ENCODE measurements at places on chromosomes 4 and X.

- H3K4me3 ChIP-seq, result no peak overlapping the region
- H3K36me3 ChIP-seq, result no peaks in the 10 kb centered on the region
- H3K4me1 ChIP-seq, result no peaks in the 10 kb centered on the region
- no peak for DNase-seq
- no peaks in the 10 kb centered on the region for H3K27me3 ChIP-seq
Measured at GRCh38 chr4:11483046-11483445, 54.4 kb upstream of the HS3ST1 start.

- no peaks in the 10 kb centered on the region for H3K36me3 ChIP-seq
- H3K27me3 ChIP-seq, result no peaks in the 10 kb centered on the region
Measured at GRCh38 chr4:174045381-174045780, 238.1 kb downstream of the FBXO8 start.

DNA sequence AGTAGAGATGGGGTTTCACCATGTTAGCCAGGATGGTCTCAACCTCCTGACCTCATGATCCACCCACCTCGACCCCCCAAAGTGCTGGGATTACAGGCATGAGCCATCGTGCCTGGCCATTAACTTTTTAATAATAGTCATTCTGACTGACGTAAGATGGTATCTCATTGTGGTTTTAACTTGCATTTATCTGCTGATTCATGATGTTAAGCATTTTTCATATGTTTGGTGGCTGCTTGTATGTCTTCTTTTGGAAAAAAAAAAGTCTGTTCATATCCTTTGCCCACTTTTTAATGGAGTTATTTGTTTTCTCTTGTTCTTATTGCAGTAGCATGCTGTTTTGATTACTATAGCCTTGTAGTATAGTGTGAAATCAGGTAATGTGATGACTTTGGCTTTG is 45.8 kb downstream of the ANXA10 start:
- H3K27me3 ChIP-seq, result no peaks in the 10 kb centered on the region
- no peak for DNase-seq
- no peak overlapping the region for H3K27ac ChIP-seq
- H3K36me3 ChIP-seq, result no peaks in the 10 kb centered on the region

GRCh38 chrX:25002661-25003020 is 13.1 kb downstream of the ARX start:
- H3K36me3 ChIP-seq, result no peaks in the 10 kb centered on the region
- no peak for DNase-seq
- H3K4me1 ChIP-seq, result peaks cover 3% of the 10 kb centered on the region
- no peak overlapping the region for H3K27ac ChIP-seq

DNA sequence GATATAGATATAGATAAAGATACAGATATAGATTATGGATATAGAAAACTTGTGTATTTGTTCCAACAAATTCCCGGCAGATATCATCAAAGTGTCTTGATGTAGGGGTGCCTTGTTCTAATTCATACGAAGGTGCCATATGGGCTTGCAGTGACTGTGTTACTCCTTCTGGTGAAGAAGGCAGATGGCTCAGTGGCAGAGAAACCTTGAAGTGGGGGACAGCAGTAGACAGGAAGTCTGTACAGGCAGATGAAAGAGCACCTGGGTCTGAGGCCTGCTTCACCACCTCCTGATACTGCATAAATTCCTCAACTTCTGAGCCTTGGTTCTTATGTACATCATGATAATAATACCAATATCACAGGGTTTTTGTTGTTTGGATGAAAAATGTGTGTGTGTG is 179.5 kb upstream of the GATB start:
- H3K27ac ChIP-seq, result no peak overlapping the region
- H3K4me3 ChIP-seq, result no peak overlapping the region
- H3K4me1 ChIP-seq, result no peaks in the 10 kb centered on the region
- H3K36me3 ChIP-seq, result no peaks in the 10 kb centered on the region
- DNase-seq, result no peak

GRCh38 chr4:89586864-89587263 is 250.1 kb downstream of the SNCA start:
- no peaks in the 10 kb centered on the region for H3K27me3 ChIP-seq
- DNase-seq, result no peak
- no peaks in the 10 kb centered on the region for H3K36me3 ChIP-seq
- no peak overlapping the region for H3K27ac ChIP-seq

- DNase-seq, result no peak
- H3K27me3 ChIP-seq, result no peaks in the 10 kb centered on the region
Measured at GRCh38 chrX:368811-369562, 17.7 kb downstream of the PPP2R3B start.

- no peaks in the 10 kb centered on the region for H3K36me3 ChIP-seq
- H3K4me1 ChIP-seq, result no peaks in the 10 kb centered on the region
- no peak for DNase-seq
- no peak overlapping the region for H3K27ac ChIP-seq
Measured at GRCh38 chr4:142600952-142601351, 245.1 kb downstream of the INPP4B start.

DNA sequence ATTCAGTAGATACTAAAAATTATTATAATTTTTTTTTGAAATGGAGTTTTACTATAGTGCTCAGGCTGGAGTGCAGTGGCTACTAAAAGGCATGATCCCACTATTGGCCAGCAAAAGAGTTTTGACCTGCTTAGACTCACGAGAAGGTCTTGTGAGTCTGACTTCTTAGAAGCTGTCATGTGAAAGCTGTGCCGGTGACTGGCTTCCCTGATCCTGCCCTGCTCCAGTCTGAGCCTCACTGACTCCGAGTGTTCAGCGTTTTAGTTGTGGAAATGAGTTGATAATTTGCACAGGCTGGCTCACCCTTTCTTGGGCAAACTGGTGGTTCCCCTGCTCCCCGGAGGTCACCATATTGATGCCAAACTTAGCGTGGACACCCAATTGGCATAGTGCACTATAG is 16.4 kb upstream of the CXCL8 start:
- no peaks in the 10 kb centered on the region for H3K27me3 ChIP-seq
- H3K4me3 ChIP-seq, result no peak overlapping the region
- no peaks in the 10 kb centered on the region for H3K4me1 ChIP-seq
- no peak for DNase-seq
- H3K36me3 ChIP-seq, result no peaks in the 10 kb centered on the region
- H3K27ac ChIP-seq, result no peak overlapping the region

GRCh38 chr4:90002441-90003062 is 107.9 kb downstream of the MMRN1 start:
- no peak overlapping the region for H3K4me3 ChIP-seq
- no peak for DNase-seq
- H3K36me3 ChIP-seq, result no peaks in the 10 kb centered on the region

- H3K27me3 ChIP-seq, result no peaks in the 10 kb centered on the region
- H3K4me3 ChIP-seq, result no peak overlapping the region
- H3K27ac ChIP-seq, result peak overlapping the region; percentile 37
- no peak for DNase-seq
Measured at GRCh38 chr4:38084877-38085711, 124.9 kb downstream of the PTTG2 start.

GRCh38 chrX:125205918-125206665 is 113.6 kb upstream of the TEX13C start:
- peak overlapping the region; percentile 39 for H3K4me3 ChIP-seq
- no peaks in the 10 kb centered on the region for H3K36me3 ChIP-seq
- H3K27ac ChIP-seq, result peak overlapping the region; percentile 59
- H3K27me3 ChIP-seq, result no peaks in the 10 kb centered on the region
- no peak for DNase-seq

GRCh38 chrX:118802857-118803256 is 20.8 kb upstream of the ZCCHC12 start:
- H3K27ac ChIP-seq, result no peak overlapping the region
- DNase-seq, result no peak
- no peaks in the 10 kb centered on the region for H3K36me3 ChIP-seq
- H3K4me3 ChIP-seq, result no peak overlapping the region

- no peak for DNase-seq
- H3K4me1 ChIP-seq, result no peaks in the 10 kb centered on the region
- no peak overlapping the region for H3K27ac ChIP-seq
- H3K36me3 ChIP-seq, result no peaks in the 10 kb centered on the region
- H3K27me3 ChIP-seq, result no peaks in the 10 kb centered on the region
- no peak overlapping the region for H3K4me3 ChIP-seq
Measured at GRCh38 chrX:108494406-108495090, 54.9 kb downstream of the COL4A5 start.

- no peak overlapping the region for H3K27ac ChIP-seq
Measured at GRCh38 chr4:129364747-129365452, 268.9 kb downstream of the C4orf33 start.

DNA sequence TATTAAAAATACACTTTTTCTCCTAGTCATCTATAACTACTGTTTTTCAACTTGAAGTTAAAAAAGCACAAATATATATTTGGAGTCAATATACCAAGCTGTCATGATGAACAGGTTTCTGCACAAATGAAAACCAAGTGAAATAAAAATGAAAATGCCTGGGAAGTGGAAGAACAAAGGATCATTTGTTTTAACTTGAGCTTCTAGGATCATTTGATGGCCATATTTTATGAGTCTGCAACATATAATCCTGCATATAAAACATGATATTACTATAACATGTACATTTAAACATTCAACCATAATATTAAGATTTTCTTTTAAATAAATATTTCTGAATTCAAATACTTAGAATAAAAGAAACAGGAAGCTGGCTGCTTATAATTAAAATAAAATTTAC is 8.5 kb upstream of the ARHGEF38 start:
- H3K4me3 ChIP-seq, result no peak overlapping the region
- no peaks in the 10 kb centered on the region for H3K36me3 ChIP-seq
- H3K4me1 ChIP-seq, result no peaks in the 10 kb centered on the region

- H3K4me3 ChIP-seq, result peak overlapping the region; percentile 44
- H3K27ac ChIP-seq, result peak overlapping the region; percentile 82
- no peaks in the 10 kb centered on the region for H3K27me3 ChIP-seq
- DNase-seq, result no peak
- no peaks in the 10 kb centered on the region for H3K36me3 ChIP-seq
- no peaks in the 10 kb centered on the region for H3K4me1 ChIP-seq
Measured at GRCh38 chrX:107775000-107775733, 420 bp downstream of the TSC22D3 start.

GRCh38 chrX:129984111-129984958 is 1.9 kb downstream of the BCORL1 start:
- DNase-seq, result peak; percentile 68
- no peak overlapping the region for H3K4me3 ChIP-seq
- H3K4me1 ChIP-seq, result no peaks in the 10 kb centered on the region
- H3K36me3 ChIP-seq, result no peaks in the 10 kb centered on the region

DNA sequence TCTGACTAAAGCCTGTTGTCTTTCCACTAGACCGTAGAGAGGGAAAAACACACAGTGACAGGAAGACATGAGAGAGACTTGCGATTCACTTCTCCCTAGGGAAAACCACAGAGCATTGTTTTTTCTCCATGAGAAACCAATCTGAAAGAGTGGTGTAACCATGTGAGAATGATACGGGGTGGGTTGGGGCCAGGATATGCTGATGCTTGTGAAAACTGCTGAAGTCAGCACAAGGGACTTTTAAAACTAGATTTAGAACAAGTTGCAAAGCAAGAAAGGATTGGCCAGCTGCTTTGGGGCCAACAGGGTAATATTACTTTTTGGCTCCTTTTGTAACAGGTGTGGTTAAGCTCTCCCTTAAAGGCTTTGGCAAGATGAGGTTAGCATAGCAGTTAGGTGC is 66.1 kb downstream of the NHSL2 start:
- H3K4me1 ChIP-seq, result no peaks in the 10 kb centered on the region
- no peaks in the 10 kb centered on the region for H3K36me3 ChIP-seq
- no peak overlapping the region for H3K27ac ChIP-seq
- no peaks in the 10 kb centered on the region for H3K27me3 ChIP-seq
